ENCODE measurements at places on chromosomes 6 and 20. TPM values are rescaled to one million over a fixed set of nuclear protein-coding genes. Genes with fewer than 3 reads are reported as not detected.

The RSPO3 gene
- total RNA-seq = not detected

The PSORS1C2 gene
- total RNA-seq = not detected

The NPBWR2 gene
- not detected for total RNA-seq

The TSBP1 gene
- total RNA-seq = not detected

The VSX1 gene
- total RNA-seq = not detected

The BFSP1 gene
- total RNA-seq = 0.50 TPM

The TEAD3 gene
- 0.21 TPM for total RNA-seq

The ELOVL4 gene
- 0.74 TPM for total RNA-seq

The CALHM4 gene
- not detected for total RNA-seq

The GTSF1L gene
- not detected for total RNA-seq

The CD164 gene
- 249 TPM for total RNA-seq

The BPI gene
- not detected for total RNA-seq

The LY6G6C gene
- total RNA-seq = 0.26 TPM

The OPRM1 gene
- not detected for total RNA-seq

The OR10C1 gene
- not detected for total RNA-seq

The PLAGL1 gene
- total RNA-seq = 7.4 TPM

The PRDM13 gene
- not detected for total RNA-seq

The SF3B5 gene
- 167 TPM for total RNA-seq

The POPDC3 gene
- total RNA-seq = not detected

The FITM2 gene
- total RNA-seq = 2.9 TPM

The SRSF3 gene
- total RNA-seq = 509 TPM

The SLC35D3 gene
- not detected for total RNA-seq

The F13A1 gene
- total RNA-seq = not detected

The SLC52A3 gene
- total RNA-seq = not detected

The FAXC gene
- not detected for total RNA-seq

The CGA gene
- total RNA-seq = not detected

The ACSS2 gene
- total RNA-seq = 25.5 TPM

The SNAP91 gene
- not detected for total RNA-seq

The SGK2 gene
- 0.10 TPM for total RNA-seq

The MATN4 gene
- total RNA-seq = 0.39 TPM

The PCSK2 gene
- not detected for total RNA-seq

The OTOR gene
- total RNA-seq = not detected

The DDR1 gene
- total RNA-seq = 7.4 TPM

The MAK gene
- total RNA-seq = not detected

The PHACTR3 gene
- not detected for total RNA-seq
